ENCODE measurements at places on chromosomes 11 and 22.

GRCh38 chr11:34233215-34233614 is 124.6 kb downstream of the ABTB2 start:
- DNase-seq = no peak

- DNase-seq = no peak
These were observed 18.5 kb downstream of the ENDOD1 start for GRCh38 chr11:95108159-95108611.

GRCh38 chr22:38412435-38413084 is 42.4 kb downstream of the KCNJ4 start:
- DNase-seq = no peak

DNA sequence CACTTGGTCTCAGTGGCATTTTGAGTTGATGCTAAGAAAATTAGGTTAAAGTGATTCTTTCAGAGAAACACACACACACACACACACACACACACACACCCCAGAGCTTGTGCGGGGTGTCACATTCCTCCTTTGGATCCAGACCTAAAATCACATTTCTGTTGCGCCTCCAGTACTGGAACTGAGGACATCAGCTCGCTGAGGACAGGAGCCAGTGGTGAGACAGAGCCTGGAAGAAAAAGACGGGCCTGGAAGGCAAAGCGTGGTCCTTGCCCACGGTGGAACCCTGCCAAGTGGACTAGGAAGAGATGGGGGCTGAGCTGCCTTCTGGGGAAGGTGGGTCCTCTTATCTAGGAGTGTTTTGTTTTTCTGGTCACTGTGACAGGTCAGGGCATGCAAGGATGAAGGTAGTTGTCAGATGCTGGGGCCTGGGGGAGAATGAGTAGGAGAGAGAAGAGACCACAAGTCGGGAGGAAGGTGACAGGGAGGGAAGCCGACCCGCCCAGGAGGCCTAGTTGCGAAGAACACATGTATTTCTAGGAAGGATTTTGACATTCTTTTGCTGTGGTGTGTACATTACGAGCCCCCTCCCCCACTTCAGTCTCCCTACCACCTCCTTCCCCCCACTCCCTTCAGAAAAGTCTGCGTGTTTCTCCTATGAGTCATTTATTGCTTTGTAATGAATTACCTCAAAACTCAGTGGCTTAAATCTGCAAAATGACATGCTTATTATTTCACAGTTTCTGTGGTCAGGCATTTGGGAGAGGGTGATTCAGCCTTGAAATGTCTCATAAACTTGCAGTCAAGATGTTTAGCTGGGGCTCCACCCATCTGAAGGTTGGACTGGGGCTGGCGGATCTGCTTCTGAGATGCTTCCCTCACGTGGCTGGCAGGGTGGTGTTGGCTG is 4.8 kb upstream of the ELFN2 start:
- DNase-seq = no peak

GRCh38 chr11:35332524-35332923 is 86.8 kb downstream of the SLC1A2 start:
- DNase-seq = no peak

DNA sequence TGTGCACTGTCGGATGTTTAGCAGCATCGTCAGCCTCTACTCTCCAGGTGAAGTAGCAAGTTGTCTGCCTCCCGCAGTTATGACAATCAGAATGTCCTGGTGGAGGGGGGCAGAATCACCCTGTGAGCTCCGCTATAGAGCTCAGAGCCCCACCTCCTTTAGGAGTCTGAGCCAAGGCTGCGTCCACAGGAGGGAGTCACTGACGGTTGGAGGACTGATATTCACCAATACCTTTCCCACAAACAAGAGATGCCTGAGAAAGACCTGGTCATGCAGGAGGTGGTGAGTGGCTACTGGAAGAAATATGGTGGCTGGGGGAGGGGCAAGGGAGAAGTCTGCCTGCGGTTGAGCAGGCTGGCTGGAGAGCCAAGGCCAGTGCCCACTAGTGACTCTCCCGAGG is 41.7 kb upstream of the ADA2 start:
- DNase-seq = no peak

GRCh38 chr22:24176630-24177029 is 4.7 kb upstream of the SUSD2 start:
- DNase-seq = no peak
